ENCODE measurements at places on chromosomes 4 and X. TPM values are rescaled to one million over a fixed set of nuclear protein-coding genes. Genes with fewer than 3 reads are reported as not detected.

IL1RAPL1 gene
- total RNA-seq, result not detected

F11 gene
- total RNA-seq, result not detected

MAGED4B gene
- total RNA-seq, result 10.0 TPM

MECP2 gene
- 25.6 TPM for total RNA-seq

SORCS2 gene
- total RNA-seq, result 5.8 TPM

STAG2 gene
- 30.0 TPM for total RNA-seq

BEND4 gene
- 0.01 TPM for total RNA-seq

SSX2 gene
- total RNA-seq, result not detected

TMEM150C gene
- 1.2 TPM for total RNA-seq

CCKAR gene
- not detected for total RNA-seq

CAPN6 gene
- not detected for total RNA-seq

MAGEA4 gene
- not detected for total RNA-seq

OCRL gene
- 25.8 TPM for total RNA-seq

SHROOM2 gene
- 1.0 TPM for total RNA-seq
